ENCODE measurements at places on chromosomes 5 and 9.

GRCh38 chr5:138351517-138351916 lies 968 bp upstream of the KDM3B start:
- no peak for DNase-seq

GRCh38 chr5:1314564-1314982 lies 19.7 kb upstream of the TERT start:
- DNase-seq = no peak

- no peak for DNase-seq
Observed at GRCh38 chr5:155943516-155944407, 383.2 kb upstream of the SGCD start.

DNA sequence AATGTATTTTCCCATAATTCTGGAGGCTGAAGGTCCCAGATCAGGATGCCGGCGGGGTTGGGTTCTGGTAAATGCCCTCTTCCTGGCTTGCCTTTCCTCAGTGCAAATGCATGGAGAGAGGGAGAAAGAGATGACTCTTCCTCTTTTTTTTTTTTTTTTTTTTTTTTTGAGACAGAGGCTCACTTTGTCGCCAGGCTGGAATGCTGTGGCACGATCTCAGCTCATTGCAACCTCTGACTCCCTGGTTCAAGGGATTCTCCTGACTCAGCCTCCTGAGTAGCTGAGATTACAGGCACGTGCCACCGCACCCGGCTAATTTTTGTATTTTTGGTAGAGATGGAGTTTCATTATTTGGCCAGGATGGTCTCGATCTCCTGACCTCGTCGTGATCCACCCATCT lies 300.0 kb upstream of the TAS2R1 start:
- DNase-seq = no peak

DNA sequence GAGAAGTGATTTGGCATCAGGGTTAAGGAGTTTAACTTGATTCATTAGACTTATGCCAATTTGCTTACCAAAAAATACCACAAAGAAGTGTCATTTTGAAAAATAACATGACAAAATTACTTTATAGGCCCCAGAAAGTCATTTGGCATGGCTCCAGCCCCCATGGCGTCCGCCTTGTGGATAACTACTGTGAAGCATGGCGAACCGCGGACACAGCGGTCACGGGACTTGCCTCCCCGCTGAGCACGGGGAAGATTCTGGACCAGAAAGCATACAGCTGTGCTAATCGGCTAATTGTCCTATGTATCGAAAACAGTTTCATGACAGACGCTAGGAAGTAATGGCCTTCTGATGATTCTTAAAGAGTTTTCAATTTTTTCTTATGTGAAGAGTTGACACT lies 35.4 kb upstream of the TGFBR1 start:
- no peak for DNase-seq

- no peak for DNase-seq
Observed at GRCh38 chr5:72485430-72485974, 21.7 kb downstream of the ZNF366 start.

GRCh38 chr5:171712616-171713015 lies 73.0 kb upstream of the SMIM23 start:
- no peak for DNase-seq

DNA sequence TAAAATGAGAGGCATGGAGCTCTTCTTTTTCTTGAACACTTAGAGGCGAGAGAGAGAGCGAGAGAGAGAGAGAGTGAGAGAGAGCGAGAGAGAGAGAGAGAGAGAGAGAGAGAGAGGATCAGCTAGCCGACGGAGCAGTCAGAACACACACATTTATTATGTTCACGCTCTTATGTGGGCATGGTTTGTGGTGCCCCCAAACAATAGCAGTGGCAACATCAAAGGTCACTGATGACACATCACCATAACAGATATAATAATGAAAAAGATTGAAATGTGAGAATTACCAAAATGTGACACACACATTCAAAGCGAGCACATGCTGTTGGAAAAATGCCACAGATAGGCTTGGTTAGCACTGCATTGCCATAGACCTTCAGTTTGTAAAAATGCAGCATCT lies 116.1 kb downstream of the KDM4C start:
- no peak for DNase-seq

GRCh38 chr9:100126423-100126822 lies 27.4 kb downstream of the INVS start:
- DNase-seq = no peak

GRCh38 chr5:123949807-123950340 lies 437.9 kb downstream of the CSNK1G3 start:
- DNase-seq = no peak

GRCh38 chr5:156584871-156585270 lies 257.9 kb downstream of the SGCD start:
- no peak for DNase-seq

DNA sequence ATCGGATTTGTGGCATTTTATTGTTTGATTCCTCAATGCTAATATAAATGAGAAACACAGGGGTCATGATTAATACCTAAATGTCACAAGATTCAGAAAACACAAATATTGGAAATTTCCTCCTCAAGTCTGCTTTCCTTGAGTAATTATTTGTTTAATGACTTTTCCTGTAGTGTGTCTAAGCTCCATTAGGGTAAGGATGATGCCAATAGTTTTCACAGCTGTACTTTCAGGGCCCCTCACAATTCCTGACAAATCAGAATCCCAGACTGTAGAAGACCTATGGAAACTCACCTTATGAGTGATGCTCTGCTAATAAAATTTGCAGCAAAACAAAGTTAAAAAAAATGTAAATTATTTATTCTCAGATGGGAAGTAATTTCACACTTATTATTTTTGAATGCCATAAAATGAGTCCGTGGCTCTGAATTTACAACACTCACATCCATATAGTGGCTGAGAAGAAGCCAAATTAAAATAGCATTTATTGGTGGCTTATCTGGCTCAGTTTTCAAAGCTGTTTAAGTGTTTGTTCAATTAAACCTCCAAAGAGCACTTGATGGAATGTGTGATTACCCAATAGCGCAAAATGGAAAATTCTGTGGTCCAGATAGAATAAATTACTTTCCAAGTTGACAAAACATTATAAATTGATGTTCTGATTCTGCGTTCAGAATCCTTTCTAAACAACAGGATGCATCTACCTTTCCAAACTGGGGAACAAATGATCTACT lies 1.6 kb upstream of the SPINK14 start:
- no peak for DNase-seq

DNA sequence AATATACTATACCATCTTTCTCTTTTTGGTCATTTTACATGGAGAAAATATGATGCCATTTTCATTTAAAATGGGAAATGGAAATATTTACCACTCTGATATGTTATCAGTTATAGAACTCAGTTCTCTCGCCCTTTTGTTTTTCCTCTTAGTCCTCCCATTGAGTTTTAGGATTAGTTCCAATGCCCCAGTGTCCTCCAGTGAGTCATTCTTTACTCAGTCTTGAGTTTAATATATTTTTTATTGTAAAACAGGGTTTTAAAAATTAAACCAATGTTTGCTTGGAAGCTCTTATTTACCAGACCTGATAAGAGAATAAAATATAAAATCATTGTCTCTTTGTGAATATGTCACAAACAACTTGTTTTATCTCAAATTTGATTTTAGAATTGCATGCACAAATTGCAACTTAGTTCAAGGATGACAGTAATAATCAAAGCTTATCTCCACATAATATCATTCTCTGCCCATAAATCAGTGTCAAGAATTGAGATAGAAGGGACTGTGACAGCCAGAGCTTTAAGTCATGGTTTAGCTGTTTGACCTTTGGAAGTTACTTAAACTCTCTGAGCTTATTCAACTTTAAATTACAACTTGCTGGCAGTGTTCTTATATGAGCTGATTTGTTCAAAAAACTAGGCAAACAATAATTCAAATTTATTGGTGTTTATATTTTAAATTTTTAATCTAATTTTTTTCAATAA lies 166.4 kb downstream of the PAM start:
- no peak for DNase-seq

GRCh38 chr5:101326766-101327165 lies 423.7 kb upstream of the ST8SIA4 start:
- DNase-seq = no peak

GRCh38 chr5:64972591-64972990 lies 203.9 kb downstream of the CWC27 start:
- no peak for DNase-seq

DNA sequence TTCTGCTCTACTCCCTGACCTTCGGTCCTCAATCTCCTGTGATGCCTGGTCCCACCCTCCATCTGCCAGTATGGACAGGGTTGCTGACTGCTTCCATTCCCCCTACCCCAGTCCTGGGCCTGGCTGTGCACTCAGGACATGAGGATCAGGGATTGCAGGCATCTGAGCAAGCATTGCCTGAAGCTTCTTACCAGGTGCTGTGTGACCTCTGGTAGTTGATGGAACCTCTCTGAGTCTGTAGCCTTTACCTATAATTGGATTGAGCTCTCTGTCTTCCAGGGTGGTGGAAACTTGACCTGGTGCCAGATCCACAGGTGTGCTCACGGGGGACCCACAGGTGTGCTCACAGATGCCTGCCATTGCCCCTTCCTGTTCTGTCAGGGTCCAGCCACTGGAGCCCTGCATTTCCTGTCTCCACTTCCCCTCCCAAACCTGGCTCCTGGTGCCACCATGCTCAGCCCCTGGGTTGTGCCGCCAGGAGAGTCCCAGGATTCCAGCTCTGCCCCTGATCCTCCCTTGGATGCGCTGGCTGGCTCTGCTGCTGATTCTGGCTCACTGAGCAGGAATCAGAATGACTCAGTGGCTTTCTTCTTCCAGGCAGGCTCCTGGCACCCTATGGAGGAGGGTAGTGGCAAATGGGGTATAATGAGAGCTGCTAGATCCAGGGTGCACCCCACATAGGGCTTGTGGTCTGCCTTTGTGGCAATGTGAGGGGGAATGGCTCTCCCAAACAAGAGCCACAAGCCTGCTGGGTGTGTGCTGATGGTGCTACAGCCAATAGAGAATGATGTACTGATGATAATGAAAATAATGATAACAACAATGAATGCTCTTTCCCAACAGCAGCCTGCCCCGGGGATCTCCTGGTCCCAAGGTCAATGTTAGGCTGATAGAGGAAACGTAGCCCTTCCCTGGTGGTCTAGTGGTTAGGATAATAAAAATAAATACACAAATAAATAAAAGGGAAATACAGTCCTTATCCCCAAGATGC lies 35.2 kb upstream of the PSD2 start:
- no peak for DNase-seq

DNA sequence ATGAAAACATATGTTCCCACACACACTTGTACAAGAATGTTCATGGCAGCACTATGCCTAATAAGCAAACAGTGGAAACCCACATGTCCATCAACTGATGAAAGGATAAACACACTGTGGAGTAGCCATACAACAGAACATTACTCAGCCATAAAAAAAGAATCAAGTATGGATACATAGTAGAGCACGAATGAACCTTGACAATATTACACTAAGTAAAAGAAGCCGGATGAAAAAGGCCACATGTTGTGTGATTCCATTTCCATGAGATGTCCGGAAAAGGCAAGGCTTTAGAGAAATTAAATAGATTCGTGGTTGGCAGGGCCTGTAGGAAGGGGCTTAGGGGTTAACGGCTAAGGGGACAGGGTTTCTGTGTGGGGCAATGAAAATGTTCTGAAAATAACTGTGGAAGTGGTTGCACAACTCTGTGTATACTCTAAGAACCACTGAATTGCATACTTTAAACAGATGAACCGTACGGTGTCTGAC lies 51.4 kb downstream of the COL23A1 start:
- DNase-seq = no peak

- DNase-seq = no peak
Observed at GRCh38 chr9:5455181-5455580, 4.8 kb downstream of the CD274 start.

DNA sequence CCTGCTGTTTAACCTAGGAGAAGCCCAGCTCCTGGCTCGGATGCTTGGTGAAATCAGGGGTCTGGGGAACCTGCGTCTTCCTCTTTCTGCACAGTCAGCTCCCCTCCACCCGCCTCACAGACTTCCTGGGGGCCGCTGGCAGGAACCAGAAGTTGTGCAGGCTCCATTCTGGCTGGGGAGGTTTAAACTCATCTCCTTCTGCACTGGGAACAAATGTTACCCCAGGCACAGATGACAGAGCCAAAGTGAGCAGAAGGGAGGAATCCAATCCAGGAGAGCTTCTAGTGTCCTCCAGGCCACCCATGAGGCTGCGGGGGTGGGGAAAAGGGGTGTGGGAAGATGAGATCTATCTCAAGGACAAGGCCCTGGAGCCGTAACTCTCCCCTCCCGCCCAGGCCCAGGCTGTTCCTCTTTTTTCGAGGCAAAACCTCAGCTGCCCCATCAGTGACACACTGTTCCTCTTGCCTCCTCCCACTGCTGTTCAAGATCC lies 31.2 kb downstream of the KCNMB1 start:
- DNase-seq = no peak

DNA sequence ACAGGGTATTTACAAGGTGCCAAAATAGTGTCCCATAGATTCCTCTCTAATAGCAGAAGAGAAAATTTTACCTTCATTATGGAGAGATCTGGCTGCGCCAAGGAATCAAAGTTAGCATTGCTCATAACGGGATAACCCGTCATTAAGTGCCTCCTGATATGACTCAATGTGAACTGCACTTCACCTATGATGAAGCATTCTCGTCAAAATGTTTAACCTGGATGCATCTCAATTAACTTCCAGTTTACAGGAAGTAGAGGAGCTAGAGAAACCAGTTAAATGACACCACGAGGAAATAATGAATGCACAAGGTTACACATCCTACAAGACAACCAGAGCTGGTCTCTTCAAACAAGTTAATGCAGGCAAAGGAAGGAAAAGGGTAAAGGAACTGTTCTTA lies 17.2 kb downstream of the FBXW11 start:
- DNase-seq = no peak

GRCh38 chr5:100598446-100598845 lies 63.3 kb downstream of the FAM174A start:
- no peak for DNase-seq

GRCh38 chr5:59617186-59617771 lies 276.2 kb downstream of the PDE4D start:
- no peak for DNase-seq

- DNase-seq = no peak
Observed at GRCh38 chr5:134968055-134968454, 348 bp downstream of the CATSPER3 start.

DNA sequence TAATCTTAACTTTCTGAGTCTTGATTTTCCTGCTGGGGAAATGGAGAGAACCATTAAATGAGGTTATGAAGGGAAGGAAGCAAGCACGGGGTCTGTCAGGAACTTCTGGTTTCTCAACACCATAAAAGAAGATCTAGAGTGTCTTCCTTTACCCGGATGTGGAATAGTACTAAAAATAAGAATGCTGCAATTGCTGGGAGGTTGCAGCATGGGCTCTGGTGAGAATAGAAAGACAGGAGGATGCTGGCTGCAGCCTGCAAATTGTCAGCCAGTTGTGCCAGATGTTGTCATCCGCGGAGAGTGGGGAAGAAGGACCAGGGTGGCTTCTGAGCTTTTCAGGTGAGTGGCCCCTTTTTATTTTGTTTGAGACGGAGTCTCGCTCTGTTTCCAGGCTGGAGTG lies 69.3 kb upstream of the STC2 start:
- no peak for DNase-seq
